ENCODE measurements at places on chromosomes 16 and 17.
A peak's percentile ranks its signal among the peaks of the same experiment; 100 is the strongest.

DNA sequence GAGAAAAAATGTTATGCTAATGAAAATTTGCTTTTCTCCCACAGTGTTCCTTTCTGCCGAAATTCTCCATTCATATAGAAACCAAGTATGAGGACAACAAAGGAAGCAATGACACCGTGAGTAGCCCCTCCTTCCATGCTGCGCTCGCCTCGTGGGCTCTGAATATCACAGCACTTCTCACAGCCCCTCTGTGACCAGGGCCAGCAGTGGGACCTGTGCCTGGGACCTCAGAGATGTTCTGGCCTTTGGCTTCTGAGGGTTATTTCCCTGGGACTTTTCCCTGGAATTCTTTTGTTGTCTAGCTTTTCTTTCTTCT is 139.6 kb upstream of the NOL11 start:
- DNase-seq = no peak

GRCh38 chr17:1985686-1986085 is 39.4 kb downstream of the RTN4RL1 start:
- no peak for DNase-seq

GRCh38 chr16:726438-727290 is at the start of the genes CCDC78 and HAGHL:
Gene CCDC78 (minus strand): TSS chr16:726443. CDS start chr16:726367, 76 bp downstream.
Gene HAGHL (plus strand): TSS chr16:727106. CDS start chr16:727510, 404 bp downstream.
- peak; percentile 19 for DNase-seq

DNA sequence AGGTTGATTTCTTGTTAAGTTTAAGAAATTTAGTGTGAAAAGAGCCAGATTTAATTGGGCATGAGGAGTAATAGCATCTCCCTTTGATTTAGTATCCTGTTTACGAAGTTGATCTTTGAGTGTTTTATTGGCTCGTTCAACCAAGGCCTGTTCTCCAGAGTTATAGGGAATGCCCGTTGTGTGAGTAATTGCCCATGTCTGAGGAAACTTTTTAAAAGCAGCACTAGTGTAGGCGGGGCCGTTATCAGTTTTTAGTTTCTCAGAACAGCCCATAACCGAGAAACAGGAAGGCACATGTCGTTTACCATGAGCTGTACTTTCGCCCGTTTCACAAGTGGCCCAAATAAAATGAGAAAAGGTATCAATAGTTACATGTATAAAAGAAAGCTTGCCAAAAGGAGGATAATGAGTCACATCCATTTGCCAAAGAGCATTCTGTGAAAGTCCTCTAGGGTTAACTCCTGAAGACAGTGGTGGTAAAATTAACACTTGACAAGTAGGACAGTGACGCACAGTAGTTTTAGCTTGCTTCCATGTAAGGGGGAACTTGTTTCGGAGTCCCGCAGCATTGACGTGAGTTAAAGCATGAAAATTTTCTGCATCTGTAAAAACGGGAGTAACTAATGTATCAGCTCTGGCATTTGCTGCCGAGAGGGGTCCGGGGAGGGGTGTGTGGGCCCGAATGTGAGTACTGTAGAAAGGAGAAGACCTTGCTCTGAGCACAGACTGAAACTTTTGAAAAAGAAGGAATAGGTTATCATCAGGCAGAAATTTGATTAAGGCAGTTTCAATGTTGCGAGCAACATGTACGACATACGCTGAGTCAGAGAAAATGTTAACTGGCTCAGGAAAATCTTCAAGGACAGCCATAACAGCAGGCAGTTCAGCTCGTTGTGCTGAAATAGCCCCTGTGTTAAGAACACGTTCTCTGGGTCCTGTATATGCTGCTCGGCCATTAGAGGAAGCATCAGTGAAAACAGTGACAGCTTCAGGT is 18.5 kb upstream of the KCTD5 start:
- DNase-seq = peak; percentile 86

DNA sequence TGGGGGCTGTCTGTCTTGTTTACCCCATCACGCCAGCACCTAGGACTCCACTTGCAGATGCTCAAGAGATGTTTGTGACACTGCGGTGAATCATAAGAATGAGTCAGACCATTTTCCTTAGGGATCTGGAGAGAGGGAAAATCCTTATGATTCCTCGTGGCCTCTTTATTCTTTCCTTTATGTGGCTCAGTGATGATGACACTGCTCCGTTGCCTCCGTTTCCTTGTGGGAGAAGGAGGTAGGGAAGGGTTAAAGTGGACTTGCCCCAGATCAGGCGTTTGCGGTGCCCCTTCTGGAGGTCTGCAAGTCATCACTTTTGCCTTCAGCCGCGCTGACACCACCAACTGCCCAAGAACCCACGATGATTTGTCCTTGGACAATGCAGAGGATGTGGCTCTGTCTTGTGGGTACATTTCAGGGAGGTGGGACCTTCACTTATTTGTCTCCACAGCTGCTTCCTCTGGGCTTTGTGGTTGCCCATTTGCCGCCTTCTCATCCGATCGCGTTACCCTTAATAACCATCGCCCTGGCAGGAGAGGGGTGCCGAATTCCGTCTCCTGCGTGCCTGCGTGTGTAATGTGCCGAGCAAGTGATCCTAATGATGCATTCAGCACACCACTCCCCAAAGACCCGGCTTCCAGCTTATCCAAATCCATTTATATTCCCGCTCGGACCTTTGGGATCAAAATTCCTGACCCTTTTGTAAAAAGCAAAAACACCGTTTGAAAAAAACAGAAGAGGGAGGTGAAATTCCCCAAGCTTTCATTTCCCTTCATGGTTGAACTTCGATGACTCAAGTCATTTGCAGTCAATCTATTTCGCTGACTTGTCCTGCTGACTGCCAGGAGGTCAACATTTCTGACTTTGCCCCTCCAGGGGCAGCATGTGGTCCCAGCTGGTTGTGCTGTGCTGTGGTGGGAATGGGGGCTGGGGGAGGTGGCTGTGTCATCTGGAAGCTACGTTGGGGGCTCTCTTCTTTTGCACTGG is 87.2 kb upstream of the IRX3 start:
- DNase-seq = peak; percentile 8

DNA sequence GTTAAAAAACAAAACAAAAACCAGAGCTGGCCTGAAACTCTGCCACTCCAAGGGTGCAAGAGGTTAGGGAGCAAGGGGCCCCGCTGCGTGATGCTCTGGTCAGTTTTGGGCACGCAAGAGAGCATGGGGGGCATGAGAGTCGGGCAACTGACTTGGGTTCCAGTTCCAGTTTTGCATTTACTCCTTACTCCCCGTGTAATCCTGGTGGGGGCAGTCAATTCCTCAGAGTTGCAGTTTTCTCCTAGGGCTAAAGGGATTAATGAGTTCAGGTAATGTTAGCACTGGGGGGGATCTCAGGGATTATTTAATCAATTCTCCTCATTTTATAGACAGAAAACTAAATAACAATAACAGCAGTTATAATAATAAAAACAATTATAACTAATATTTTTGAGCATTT is 72.9 kb upstream of the PMFBP1 start:
- no peak for DNase-seq

- DNase-seq = no peak
Measured at GRCh38 chr16:9258423-9259051, 167.1 kb downstream of the HAPSTR1 start.

GRCh38 chr16:20147091-20147490 is 73.4 kb upstream of the GPR139 start:
- no peak for DNase-seq

DNA sequence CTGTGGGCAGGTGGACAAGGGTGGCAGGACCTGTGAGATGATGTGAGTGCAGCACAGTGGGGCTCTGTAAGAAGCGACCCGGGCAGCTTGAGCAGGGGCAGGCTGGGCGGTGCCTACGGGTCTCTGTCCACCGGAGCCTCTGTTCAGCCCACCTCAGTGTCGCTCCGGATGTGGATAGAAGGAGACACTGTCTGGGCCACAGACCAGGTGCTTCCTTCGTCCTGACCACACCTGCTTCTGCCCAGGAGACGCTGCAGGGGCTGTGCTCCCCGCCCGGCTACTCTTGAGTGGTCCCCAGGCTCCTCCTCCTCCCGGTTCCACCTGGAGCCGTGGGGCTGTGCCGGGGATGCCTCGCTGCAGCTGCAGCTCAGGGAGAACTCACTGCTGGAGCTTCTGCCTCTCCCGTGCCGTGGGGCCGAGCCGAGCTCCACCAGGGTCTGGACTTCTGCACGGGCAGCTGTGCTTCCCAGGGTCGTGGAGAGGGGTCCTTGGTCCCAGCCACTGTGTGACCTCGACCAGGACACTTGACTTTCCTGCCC is 21.5 kb downstream of the METRNL start:
- no peak for DNase-seq

DNA sequence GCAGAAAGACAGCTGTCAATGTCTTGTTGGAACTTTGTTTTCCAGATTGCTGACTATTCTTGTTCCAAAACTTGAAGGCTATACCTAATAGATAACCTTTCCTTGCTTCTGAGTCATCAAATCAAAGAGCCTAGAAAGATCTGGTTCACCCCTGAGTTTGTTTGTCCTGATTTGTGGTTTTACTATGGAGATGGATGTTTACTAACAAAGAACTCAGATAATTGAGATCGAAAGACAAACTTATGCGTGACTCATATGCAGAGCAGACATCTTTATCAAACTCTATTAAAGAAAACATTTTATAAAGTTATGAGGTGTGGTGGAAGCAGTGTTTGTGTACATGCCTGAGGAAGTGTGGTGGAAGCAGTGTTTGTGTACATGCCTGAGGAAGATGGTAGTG is 311.1 kb upstream of the TBX2 start:
- DNase-seq = no peak

DNA sequence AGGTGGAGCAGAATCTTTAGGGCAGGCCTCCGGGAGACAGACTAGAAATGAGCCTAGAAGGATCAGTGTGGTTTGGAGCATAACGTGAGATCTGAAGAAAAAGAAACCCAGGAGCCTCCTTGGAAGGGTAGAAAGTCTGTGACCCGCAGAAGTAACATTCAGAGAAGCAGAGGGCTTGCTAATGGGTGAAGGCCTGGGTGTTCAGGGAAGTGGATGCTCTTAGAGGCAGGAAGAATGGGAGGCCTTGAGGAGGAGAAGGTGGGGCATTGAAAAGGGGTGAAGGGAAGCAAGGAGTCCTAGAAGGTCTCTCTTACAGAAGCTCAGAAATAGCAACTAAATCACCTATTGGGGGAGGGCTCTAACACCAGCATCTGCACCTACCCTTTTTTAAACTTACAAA is 20.3 kb downstream of the GPT2 start:
- no peak for DNase-seq

GRCh38 chr17:28252436-28252835 is 66.6 kb upstream of the TMEM97 start:
- no peak for DNase-seq

- DNase-seq = no peak
Measured at GRCh38 chr16:58011652-58012051, 10.4 kb downstream of the USB1 start.

- no peak for DNase-seq
Measured at GRCh38 chr17:76078860-76079534, at the start of gene ZACN. Gene ZACN (plus strand): TSS chr17:76079182. CDS start chr17:76079265, 83 bp downstream.

GRCh38 chr16:8907096-8907495 is 24.9 kb downstream of the LITAFD start:
- DNase-seq = no peak

DNA sequence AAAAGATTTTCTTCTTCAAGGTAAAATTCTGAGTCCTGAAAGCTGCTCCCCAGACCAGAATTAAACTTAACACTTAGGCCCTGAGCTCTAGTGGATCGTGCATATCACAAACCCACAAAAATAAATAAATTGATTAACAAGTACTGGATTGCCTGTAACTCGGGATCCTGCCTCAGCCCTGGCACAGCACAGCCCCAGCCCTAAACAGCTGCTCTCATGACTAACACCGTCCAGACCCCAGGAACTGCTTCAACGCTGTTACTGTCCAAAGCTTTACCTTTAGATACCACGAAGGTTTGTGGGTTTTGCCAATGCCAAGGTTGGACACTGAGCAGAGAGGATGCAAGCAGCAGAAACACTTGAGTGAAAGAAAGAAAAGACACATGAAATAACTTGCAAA is 172.5 kb downstream of the COPRS start:
- DNase-seq = no peak
